Fibroblast of lung (primary cell): ENCODE measurements at places on chromosomes 11 and 22.

DNA sequence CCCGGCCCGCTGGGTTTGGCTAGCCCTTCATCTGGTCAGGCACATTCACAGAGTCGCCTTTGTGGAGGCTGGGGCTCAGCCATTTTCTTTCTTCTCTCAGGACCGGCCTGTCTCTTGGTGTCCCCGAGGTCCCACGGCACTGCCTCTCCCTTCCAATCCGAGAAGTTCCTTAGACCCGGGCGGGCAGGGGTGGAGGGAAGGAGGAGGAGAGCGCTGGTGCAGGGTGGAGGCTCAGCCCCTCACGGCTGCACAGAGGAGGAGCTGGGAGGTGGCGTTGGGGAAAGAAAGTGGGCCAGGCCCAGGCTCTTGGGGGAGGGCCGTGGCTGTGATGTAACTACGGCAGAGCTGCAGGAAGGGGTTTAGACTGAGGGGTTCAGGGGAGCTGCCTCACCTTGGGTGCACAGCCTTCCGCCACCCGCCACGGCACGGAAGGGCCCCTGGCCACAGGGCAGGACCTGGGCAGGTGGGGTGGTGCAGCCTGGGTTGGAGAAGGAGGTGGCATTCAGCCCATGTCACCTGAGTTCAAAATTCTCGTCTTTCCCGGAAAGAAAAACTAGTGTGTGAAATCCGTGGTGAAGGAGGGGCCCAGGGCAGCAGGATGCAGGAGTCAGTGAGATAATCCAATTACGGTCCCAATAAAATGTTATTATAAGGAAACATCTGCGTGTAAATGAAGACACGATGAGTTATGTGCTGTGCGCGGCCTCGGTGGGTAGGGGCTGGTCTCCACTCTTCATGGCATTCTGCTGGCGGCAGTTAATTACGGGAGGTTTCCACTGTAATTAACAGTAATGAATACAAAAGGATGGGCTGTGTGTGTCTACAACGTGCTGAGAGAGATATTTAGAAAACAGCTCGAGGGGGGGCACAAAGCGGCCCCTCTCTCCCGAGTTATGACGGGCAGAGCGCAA lies 1.7 kb downstream of the BRSK2 start:
- DNase-seq: no peak

GRCh38 chr22:35582861-35583670 lies 34.1 kb downstream of the MB start:
- peak; percentile 65 for DNase-seq

DNA sequence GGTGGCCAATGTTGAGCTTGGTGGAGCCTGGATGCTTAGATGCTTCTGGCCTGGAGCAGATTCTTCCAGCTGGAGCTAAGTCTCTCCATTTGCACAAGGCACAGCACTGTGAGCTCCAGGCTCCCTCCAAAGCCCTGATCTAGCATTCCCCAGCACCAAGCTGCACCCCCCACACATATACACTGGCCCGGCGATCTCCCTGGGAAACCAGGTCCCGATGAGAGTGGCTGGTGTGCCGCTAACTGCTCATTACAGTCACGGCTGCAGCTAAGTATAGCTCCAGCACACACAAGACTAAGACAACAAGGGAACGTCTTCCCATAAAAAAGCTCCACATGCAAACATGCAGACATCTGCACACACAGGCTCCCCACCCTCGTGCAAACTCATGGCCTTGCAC lies 17.6 kb downstream of the KCNC1 start:
- DNase-seq: no peak

DNA sequence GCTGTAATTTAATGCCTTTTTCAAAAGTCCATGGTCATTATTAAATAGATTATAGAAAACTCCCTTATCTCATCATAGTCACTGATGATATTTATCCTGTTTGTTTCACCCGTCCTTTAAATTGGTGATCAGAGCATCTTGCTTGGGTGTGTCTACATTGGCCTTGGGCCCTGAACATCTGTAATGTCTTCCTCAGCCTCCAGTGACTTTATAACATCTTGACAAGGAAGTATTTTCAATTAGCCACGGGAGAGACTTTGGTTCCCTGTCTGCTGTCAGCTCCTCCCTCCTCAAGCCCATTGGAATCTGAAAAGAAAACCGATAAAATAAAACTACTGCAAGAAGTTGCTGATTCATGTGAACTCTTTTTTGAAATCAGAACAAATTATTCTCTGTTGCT lies 116.9 kb upstream of the TTC12 start:
- no peak for DNase-seq

DNA sequence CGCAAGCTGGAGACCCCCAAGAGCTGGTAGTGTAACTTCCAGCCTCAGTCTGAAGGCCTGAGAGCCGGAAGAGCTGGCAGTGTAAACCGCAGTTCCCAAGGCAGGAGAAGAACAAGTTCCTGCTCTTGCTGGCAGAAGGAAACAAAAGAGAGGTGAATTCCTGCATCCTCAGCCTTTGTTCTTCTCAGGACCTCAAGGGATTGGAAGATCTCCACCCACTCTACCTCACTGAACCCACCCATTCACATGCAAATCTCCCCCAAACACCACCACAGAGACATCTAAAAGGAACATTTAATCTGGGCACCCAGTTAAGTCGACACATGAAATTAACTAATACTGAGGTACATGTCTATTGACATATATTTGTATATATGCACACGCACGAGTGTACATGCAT lies 1310.3 kb downstream of the TBC1D22A start:
- DNase-seq: no peak

DNA sequence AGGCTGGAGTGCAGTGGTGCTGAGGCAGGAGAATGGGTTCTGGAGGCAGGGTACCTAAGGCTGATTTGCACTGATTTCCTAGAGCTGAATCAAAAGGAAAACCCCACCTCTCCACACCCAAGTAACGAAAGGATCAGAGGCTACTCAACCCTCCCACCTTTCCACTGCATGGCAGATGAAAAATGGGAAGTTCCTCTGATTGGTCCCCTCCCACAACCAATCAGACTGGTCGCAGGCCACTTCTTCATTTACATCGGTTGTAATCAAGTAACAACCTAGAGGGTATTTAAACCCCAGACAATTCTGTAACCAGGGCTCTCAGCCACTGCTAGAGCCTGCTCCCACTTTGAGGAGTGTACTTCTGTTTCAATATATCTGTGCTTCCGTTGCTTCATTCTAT lies 18.6 kb upstream of the PARVB start:
- DNase-seq: no peak

DNA sequence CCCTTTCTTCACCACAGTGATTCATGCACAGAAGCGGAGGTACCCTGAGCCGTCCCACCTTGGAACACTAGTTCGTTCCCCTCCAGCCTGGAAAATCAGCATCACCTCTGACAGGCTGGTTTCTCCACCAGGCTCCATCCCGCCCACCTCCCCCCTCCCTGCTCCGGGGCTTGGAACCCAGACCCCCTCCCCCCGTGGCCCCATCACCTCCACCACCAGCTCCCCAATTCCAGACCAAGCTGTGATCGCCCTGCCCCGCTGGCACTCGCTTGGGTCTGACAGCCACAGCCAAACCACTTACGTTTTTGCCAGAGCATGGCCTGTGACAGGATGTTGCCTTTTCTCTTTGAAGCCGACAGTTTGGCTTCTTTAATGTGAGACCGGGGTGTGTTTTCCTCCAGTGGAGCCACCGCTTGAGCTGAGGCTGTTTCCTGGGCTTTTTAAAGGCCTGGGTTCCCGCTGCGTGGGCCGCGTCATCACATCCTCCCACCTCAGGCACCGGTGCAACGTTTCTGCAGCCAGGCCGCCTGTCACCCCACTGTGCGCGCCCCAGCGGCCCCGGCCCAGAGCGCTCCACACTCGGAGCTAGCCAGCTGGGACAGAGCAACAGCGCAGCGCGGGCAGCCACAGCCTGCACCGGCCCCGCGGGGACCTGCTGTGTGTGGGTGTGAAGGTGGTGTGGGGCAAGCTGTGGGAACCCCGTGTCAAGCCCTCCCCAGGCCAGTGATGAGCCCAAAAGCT lies at the start of gene POU2AF1:
Gene POU2AF1, minus strand, starts transcription at position 415 of the 741 bp plus-strand sequence. Its CDS starts 98 bp downstream, at position 317.
- DNase-seq: peak; percentile 74

DNA sequence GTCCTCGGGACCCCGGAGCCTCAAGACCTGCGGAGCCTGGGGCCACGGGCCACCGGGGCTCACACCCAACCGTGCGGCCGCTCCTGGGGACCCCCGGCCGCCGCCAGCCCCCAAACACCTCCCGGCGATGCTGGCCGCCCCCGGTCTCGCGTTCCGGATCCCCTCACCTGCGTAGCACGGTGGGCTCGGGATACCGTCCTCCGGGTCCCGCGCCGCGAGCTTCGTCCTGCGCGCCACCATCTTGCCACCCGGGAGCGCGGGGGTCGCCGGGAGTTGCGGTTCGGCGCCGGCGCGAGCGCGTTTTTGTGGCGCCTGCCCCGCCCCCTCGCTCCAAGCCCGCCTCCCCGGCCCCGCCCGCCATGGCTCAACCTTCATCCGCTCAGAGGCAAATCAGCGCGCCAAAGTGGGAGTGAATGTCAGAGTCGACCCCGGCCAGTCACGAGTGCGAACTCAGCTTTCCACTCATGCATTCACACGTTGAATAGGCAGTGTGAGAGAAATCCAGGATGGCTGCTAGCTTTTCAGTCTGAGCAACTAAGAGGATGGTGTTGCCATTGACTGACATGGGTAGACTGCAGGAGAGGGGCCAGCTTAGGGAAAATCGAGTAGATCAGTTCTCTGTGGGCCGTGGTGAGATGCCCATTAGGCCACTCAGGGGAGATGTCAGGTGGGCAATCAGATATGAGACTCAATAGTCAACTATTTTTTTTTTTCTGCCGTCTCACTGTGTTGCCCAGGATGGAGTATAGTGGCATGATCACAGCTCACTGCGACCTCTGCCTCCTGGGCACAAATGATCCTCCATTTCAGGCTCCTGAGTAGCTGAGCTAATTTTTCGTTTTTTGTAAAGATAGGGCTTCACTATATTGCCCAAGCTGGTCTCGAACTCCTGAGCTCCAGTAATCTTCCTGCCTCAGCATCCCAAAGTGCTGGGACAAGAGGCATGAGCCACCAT lies 28.3 kb downstream of the SERHL2 start:
- peak; percentile 65 for DNase-seq

DNA sequence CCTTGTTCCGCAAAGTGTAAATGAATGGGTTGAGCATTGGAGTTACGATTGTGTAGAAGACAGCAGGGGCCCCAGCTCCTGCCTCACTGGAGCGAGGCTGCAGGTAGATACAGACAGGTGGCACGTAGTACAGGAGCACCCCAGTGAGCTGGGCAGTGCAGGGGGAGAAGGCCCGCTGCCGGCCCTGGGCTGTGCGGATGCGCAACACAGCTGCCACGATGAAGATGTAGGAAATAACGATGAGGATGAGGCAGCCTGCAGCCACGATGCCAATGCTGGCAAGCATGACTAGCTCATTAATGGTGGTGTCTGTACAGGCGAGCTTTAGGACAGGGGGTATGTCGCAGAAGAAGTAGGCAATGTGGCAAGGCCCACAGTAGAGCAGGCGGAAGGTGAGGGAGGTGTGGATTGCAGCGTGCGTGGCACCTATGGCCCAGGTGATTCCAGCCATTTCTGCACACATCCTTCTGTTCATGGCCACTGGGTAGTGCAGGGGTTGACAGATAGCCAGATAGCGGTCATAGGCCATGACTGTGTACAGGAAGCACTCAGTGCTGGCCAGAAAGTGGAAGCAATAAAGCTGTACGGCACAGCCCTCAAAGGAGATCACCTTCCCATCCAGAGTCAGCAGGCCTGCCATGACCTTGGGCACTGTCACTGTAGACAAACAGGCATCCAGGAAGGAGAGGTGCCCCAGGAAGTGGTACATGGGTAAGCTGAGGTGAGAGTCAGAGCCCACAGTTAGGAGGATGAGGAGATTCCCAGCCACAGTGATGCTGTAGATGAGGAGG lies 616 bp downstream of the OR10S1 start:
- DNase-seq: no peak

DNA sequence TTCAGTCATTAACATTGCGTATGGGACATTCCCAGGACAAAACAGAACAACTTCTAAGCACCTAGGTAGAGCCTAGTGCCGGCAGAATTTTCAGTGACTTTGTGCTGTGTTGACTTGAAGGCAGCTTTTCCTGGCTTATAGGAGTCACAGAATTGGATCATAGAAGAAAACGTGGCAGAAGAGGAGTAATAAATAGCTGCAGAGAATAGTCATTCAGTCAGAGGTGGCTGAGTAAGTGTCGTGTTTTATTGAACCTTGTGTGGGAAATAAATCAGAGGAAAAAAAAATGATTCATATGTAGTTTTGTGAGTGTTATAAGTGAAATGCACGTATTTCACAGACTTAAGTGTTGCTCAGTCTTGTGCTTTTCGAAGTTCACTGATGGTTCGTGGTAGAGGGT lies 2.1 kb downstream of the BARX2 start:
- DNase-seq: no peak

- no peak for DNase-seq
These were observed at the start of gene ZNF280A for GRCh38 chr22:22520020-22520656. ZNF280A (minus strand) TSS chr22:22520270; CDS start chr22:22515630, 4,640 bp downstream.

- DNase-seq: no peak
These were observed 33.4 kb downstream of the SERPINH1 start for GRCh38 chr11:75595429-75595828.

DNA sequence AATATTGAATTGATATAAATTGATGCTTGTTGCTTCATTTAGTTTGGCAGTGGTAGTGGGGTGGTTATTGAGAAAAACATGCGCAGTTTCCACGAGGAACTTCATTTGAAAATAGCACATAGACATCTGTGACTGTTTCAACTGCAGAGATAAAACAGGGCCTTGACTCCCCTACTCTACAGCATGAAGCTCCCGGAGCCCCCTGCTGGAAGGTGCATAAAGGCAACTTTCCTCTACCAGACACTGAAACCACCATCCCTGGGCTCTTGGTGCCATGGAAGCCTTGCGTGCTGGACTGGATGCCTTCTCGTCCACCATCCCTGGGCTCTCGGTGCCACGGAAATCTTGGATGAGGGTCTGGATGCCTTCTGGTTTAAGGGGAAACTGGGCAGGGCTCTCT lies 195.9 kb downstream of the CSNK2A3 start:
- no peak for DNase-seq

GRCh38 chr11:76927160-76927559 lies 66.4 kb downstream of the ACER3 start:
- DNase-seq: no peak

DNA sequence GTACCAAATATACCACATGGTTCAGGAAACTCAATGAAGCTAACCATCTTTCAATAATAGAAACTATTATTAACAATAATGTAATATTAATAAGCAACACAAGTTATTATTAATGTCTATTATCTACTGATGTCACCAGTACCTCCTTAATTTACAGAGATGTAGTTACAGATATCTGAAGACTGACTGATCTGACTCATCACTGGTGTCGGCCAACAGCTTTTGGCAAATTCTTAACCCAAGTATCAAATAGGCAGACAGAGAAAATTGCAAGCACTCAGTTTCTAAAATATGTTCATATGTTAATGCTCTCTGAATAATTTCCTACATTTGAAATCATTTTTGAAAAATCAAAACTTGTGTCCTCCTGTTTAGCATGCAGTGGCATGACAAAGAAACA lies 100.4 kb upstream of the DDI1 start:
- peak; percentile 54 for DNase-seq
